Thoracic aorta (tissue), 2 donors: ENCODE measurements at places on chromosomes 4 and X. TPM values are rescaled to one million over a fixed set of nuclear protein-coding genes. Genes with fewer than 3 reads are reported as not detected.

The CT45A1 gene
- total RNA-seq: not detected

The PDGFC gene
- 32.8 TPM for total RNA-seq

The MED14 gene
- 94.1 TPM for total RNA-seq

DNA sequence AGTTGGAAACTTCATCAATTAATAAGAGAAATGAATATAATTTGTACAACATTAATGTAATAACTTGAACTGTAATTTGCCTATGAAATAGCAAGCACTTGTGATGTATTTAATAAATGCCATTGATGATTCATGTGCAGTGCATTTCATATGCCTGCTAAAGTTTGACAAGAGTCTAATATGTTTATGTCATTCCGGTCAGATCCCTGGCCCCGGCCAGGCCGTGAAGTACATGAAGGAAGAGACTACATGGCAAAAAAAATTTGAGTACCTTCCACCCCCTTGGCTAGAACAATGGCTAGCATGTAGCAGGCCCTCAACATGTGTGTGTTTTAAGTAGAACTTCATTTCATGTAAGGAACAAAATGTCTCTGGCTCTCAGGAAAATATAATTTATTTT, 161.3 kb downstream of the ATP10D start:
- H3K4me1 ChIP-seq: no peaks in the 10 kb centered on the region
- no peaks in the 10 kb centered on the region for H3K27me3 ChIP-seq
- no peak overlapping the region for H3K4me3 ChIP-seq
- no peak for DNase-seq
- no peaks in the 10 kb centered on the region for H3K36me3 ChIP-seq
- no peak overlapping the region for H3K27ac ChIP-seq

DNA sequence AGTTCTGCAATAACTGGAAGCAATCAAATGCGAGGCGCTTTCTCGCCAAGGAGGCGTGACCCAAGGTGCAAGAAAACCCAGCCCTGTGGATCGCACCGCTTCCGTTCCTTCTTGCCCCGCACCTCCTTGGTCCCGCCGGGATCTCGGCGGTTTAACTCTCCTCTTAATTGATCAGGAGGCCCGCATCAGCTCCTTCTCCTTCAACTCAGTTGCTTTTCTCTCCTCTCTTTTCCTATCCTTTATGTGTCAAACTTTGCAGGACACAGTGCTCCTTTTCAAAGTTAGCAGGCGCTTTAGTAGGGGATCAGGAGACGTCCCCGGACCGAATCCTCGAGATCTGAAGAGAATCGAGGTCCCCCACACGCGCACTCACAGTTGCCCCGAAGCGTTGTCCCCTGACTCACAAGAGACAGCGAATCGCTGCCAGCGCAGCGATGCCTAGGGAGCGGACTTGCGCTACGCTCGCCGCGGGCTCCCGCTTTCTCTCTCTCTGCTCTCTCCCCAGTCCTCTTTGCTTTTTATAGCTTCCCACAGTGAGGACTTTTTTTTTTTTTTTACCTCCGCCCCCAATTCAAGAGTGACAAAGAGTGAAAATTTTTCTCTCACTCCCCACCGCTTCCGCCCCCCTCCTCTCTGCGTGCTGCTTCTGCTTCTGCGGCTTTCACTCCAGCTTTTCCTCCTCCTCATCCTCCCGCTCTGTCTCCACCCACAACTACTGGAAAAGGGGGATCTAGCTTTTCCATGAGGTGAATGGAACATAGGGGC, at the start of gene DKK2:
DKK2 (minus strand) TSS at position 495 of the 765 bp plus-strand sequence. CDS start 722 bp downstream, outside the sequence.
- peaks cover 7% of the 10 kb centered on the region for H3K4me1 ChIP-seq
- no peaks in the 10 kb centered on the region for H3K36me3 ChIP-seq
- peak within 1 kb of the TSS; percentile 72 for H3K4me3 ChIP-seq
- H3K27me3 ChIP-seq: no peaks in the 10 kb centered on the region
- no peak within 1 kb of the TSS for H3K27ac ChIP-seq

DNA sequence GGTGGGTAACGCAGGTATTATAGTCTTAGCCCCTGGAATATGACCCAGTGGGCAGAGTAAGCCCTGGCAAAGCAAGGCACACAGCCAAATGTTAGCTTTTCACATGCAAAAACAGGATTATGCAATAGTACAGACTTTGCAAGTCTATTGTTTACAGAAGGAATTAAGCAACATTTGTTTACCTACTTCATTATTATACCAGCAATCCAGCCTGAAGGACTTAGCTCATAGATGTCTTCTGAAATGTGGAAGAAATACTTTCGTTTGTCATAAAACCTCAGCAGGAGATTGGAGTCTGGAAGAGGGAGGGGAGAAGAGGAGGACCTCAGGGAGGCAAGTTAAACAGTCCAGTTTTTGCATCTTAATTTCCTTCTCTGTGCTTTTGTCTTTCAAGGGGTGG, 226.7 kb upstream of the CENPE start:
- no peaks in the 10 kb centered on the region for H3K4me1 ChIP-seq
- H3K36me3 ChIP-seq: no peaks in the 10 kb centered on the region
- no peak overlapping the region for H3K4me3 ChIP-seq
- H3K27ac ChIP-seq: no peak overlapping the region
- DNase-seq: no peak

- no peak overlapping the region for H3K4me3 ChIP-seq
- DNase-seq: no peak
- H3K27ac ChIP-seq: peak overlapping the region; percentile 6
- H3K4me1 ChIP-seq: peaks cover 74% of the 10 kb centered on the region
- H3K27me3 ChIP-seq: no peaks in the 10 kb centered on the region
Observed at GRCh38 chr4:139969635-139970266, 184.2 kb downstream of the MAML3 start.
